ENCODE measurements at places on chromosomes 7 and 10.

DNA sequence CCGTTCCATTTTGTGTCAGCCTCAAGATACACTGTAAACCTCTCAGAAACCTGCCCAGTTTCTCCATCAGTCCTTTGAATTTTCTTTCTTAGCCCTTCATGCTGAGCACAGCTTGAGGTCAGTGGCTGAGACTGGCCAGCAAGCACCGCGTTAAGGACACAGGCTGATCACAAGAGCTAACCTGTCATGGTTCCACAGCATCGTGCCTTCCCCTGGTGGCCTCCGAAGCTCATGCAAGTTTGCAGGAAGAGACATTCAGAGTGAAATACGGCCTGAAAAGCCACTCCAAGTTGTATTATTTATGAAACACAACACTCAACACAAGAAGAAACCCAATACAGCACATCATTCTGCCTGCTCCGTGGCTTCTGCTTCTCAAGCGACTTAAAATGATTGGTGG, 57.0 kb upstream of the PFKP start:
- DNase-seq: no peak

DNA sequence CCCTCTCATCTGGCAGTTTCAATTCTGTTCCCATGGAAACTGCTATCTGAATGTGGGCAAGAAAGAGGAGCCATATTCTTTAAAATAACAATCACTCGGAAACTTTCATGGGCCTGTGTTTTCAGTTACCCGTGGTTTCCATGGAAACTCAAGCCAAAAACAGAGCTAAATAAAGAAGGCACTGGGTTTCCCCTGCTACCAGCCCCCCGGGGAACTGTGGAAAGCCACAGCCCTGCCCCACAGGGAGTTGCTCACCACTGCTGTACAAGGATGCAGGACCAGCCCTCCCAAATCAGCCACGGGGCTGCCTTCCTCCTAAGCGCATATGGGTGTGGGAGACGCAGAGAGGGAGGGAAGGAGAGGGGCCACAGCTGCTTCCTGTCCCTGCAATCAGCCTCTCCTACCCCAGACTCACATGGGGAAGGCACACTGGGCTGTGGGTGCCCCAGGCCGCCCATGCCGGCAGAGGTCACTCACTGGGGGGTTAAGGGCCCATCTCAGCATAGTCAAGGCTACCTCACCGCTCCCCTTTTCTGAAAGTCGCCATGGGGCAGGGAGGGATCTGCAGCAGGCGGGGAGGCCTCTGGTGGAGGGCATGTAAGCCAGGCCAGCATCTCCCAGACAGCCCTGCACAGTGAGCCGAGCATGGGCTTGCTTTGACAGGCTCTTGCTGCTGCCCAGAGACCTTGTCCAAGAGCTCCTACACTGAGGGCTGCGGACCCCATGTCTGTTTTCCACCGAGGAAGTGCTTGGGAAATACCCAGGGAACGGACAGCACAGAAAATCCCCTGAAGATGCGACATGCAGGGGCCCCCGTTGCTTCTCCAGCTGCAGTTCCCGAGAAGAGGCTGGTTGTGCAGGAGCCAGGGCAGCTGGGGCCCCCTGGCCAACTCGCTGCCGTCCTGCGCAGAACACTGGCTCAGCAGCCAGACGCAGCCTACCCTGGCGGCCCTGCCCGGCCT, 157.3 kb upstream of the PPP2R2D start:
- DNase-seq: no peak

DNA sequence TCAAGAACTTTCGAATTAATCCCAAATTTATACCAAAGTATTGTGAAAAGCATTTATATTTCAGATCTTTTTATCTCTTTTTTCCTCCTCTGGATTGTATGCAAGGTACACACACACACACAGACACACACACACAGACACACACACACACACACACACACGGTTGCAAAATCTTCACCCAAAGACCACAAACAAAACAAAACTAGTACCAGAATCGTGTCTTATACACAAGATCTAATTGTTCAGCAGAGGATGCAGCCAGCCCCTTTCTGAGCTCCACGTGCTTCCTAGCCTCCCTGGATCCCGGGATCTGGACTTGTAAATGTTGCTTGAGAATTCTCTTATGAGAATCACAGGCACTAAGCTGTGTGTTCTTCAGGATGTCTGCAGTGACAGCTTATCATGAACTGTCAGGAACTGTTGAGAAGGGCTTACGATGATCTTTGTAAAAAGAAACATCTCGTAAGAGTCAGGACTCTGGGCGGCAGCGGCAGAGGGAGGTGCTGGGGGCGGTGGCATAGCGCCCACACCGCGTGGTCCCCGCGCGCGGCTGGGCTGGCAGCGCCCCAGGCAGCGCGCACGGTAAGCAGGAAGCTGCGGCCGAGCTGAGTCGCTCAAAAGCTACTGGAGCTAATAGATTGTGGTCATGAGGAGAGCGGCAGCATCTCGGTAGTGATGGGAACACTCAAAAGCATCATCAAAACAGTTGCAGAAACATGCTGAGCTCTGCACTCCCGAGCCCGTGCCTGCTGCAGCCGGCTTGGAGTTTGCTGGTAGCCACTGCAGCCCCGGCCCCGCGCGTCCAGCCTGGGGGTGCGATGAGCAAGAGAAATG, 277.6 kb downstream of the GATA3 start:
- no peak for DNase-seq

GRCh38 chr7:123641901-123642300, 13.8 kb upstream of the LMOD2 start:
- DNase-seq: no peak

- DNase-seq: no peak
Measured at GRCh38 chr10:24756283-24756682, 32.6 kb upstream of the ARHGAP21 start.

- peak; percentile 53 for DNase-seq
Measured at GRCh38 chr7:8261711-8262695, at the start of gene ICA1. ICA1 (minus strand) TSS chr7:8262167; CDS start chr7:8235926, 26,241 bp downstream.

DNA sequence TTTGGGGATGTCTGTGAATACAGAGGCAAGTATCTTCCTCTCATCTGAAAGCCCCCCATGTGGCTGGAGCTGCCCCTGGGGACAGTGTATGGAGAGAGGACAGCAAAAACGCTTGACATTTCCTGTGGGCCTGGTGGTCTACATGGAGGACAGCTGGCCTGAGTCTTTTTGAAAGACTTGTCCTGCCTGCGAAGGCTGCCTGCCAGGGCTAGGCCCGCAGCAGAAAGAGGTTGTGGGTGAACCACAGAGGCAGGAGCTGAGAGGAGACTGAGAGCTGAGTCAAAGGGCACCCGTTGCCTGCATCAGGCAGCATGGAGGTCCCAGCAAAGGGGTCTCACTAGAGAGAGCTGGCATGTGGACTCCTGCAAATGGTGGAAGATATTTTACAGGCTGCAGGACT, 66.4 kb downstream of the KAT6B start:
- no peak for DNase-seq

DNA sequence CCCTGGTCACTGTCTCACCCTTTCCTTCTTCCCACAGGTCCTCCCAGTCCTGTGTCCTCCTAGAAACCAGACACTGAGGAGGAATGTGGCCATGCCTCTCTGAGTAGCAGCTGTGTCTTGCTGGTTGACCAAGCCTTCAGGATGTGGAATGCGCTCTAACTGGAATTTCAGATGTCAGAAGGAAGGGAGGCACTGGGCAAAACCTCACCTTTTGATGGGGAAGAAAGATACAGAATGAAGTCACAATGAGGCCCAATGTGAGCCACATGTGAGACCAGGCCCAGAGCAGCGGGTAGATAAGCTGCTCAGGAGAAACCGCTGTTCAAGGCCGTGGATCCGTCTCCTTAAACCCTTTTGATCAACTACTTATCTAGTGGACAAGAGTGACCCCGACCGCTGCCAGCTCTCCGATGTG, 54.8 kb upstream of the ECHDC3 start:
- DNase-seq: no peak

- DNase-seq: no peak
Measured at GRCh38 chr10:132929953-132930548, 12.3 kb downstream of the CFAP46 start.

DNA sequence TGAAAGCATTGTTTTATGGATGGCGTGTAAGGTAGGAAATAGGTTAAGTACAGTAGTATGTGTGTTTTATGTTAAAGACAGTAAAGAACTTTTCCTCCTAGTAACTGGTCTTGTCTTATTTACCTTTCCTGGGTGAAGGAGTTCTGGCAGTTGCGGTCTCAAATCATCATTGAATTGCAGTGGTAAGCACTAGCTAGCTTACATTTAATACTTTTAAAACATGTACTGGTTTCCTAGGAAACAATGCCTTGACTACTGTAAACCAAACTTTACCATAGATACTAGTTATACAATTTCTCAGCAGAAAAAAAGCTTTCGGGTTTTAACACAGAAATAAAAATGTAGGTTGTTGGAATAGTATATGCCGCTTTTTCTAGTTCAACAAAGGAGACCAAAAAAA, 37.7 kb downstream of the PRKG1 start:
- no peak for DNase-seq

DNA sequence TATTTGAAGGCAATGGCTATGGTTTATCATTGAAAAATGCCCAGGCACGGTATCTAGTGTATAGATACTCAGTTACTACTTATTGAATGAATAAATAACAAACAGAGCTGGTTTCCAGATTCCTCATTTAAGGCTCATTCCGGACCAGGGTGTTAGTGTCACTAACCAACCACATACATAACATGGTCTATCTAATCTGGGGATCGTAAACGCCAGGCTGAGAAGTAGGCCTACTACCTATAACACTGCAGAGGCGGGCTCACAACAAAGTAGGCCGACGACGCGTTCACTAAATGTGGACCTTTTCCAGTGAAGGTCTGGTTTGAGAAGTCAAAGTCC, 423 bp downstream of the LSM5 start:
- DNase-seq: no peak

DNA sequence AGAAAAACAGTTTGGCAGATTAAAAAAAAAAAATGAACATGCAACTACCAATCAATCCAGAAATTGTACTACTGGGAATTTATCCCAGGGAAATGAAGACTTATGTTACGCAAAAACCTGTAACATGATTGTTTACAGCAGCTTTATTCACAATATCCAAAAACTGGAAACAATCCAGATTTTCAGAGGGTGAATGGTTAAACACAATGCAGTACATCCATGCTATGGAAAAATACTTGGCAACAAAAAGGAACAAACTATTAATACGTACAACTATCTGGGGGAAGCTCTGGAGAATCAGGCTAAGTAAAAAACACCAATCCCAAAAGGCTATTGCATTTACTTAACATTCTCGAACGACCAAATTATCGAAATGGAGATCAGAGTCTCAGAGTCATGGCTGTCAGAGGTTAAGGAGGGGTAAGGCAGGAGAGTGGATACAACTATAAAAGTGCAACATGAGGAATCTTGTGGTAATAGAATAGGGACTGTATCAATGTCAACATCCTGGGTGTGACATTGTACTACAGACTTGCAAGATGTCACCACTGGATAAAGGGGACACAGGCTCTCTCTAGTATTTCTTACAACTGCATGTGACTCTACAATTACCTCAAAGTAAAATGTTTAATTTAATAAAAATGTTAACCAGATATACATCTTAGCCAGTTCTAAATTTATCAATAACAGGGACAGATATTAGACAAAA, 21.5 kb upstream of the RUFY2 start:
- DNase-seq: no peak

- no peak for DNase-seq
Measured at GRCh38 chr10:98194633-98195032, 60.2 kb downstream of the R3HCC1L start.

DNA sequence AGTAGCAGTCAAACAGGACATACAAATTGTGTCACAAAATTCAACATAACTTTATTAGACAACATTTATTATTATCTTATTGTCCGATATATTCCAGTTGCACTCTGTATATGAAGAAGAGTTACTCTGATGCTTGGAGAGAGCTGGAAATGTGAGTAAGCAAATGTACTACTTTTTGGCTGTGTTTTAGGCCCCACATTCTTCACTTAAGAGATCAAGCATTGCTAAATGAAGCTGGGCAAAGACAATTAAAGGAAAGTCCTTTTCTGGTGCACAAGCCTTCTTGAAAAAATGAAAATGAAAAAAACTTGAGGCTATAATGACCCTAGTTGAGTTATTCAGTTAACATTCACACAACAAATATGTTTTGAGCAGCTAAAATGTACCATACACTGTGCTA, 26.1 kb downstream of the MYPN start:
- peak; percentile 57 for DNase-seq

GRCh38 chr7:39659356-39660013, 36.1 kb downstream of the RALA start:
- no peak for DNase-seq

DNA sequence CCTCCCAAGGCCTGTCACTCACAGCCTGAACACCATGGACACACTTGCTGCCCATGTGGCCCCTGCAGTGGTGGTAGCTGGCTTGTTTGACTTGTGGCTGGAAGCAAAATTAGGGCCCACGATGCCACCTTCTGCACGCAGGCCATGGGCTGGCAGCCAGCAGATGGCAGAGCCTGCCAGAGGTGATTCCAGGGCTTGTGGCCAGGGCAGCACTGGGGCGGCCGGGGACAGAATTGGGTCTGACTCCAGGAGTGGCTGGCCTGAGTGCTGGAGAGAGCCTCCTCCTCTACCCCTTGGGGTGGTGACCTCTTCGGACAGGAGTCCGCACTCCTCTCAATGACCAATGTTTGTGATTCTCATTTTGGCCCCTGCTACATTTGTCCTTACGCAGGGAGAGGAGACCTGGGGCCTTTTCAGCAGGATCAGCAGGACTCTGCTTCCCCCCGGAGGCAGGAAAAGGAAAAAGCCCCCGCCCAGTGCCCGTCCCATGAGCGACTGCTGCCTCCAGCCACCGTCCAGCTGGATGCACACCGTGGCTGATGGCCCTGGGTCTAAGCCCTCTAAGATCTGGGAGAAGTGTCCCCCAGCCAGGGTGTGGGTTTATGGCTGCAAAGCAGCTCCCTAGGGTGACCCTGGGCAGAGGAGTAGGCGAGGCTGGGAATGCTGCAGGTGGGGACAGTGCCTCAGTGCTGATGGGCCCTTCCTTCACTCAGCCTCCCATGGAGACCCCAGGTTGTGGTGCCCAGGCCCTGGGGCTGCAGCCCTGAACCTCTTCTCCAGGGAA, 26.5 kb downstream of the DNAJB12 start:
- DNase-seq: peak; percentile 64

DNA sequence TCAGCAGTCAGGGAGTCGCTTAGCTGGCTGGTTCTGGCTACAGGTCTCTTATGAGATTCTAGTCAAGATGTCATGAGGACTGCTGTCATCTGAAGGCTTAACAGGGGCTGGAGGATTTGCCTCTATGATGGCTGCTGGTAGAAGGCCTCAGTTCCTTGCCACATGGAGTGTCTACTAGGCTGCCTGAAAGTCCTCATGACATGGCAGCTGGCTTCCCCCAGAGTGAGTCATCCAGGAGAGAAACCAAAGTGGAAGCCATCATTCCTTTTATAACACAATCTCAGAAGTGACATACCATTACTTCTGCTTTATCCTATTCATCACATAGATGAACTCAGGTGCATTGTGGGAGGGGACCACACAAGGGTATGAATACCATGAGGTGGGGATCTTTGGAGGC, 75.1 kb downstream of the EXOC6 start:
- DNase-seq: no peak

- DNase-seq: peak; percentile 82
Measured at GRCh38 chr7:134593530-134594392, 44.9 kb downstream of the AKR1B15 start.

DNA sequence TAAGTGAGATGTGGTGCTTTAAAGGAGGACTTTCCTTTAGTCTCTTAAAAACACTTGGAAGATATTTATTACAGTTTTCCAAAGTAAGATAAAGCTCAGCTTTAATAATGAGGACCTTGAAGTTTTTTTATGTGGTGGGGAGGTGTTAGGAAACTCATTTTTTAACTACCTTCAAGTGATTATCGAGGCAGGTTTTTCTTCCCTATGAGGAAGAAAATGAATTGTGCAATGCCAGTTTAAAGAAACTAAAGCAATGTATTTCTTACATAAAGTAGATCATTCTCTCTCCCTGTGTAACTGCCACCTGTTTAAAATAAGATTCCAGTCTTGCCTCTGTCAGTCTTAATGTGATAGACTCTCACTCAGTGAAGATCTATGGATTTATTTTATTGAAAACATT, 27.9 kb downstream of the ZEB1 start:
- no peak for DNase-seq
